ENCODE measurements at places on chromosomes 4 and X. TPM values are rescaled to one million over a fixed set of nuclear protein-coding genes. Genes with fewer than 3 reads are reported as not detected.

Gene GRIPAP1
- 48.7 TPM for total RNA-seq

Gene CT45A1
- not detected for total RNA-seq

Gene ZNF157
- 1.0 TPM for total RNA-seq

DNA sequence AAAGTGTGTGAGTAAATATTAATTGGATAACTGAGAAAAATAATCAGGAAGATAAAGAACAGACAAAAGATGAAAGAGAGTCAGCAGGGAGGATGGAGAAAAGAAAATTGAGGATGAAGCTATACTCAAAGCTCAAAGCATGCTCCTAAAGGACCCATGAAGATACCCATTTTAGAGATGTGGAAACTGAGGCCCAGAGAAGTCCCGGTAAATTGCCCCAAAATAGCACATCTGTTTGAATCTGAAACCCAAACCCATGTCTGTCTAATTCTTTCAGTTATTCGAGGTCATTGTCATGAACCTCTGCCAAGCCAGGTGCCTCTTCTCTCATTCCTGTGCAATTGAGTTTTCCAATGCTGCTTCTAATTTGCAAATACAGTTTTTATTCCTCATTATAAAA is 29.6 kb upstream of the MSX1 start:
- no peak for DNase-seq

GRCh38 chr4:95563638-95564337 is 15.0 kb upstream of the UNC5C start:
- no peak for DNase-seq

- DNase-seq: no peak
Measured at GRCh38 chrX:107484002-107484726, 34.7 kb downstream of the FRMPD3 start.
